ENCODE measurements at places on chromosomes 13 and 19. TPM values are rescaled to one million over a fixed set of nuclear protein-coding genes. Genes with fewer than 3 reads are reported as not detected.

Gene ZNF541
- polyA plus RNA-seq: not detected

Gene ZNF433
- 2.8 TPM for polyA plus RNA-seq

Gene CLIP3
- 0.23 TPM for polyA plus RNA-seq

Gene LILRB1
- 24.8 TPM for polyA plus RNA-seq

Gene SHFL
- polyA plus RNA-seq: 63.2 TPM

Gene ZNF439
- 8.7 TPM for polyA plus RNA-seq

Gene GGACT
- 5.8 TPM for polyA plus RNA-seq

Gene BAX
- 101 TPM for polyA plus RNA-seq

Gene SLC25A23
- polyA plus RNA-seq: 28.2 TPM

Gene SLITRK1
- polyA plus RNA-seq: not detected

Gene CGB7
- not detected for polyA plus RNA-seq

Gene ZNF441
- polyA plus RNA-seq: 9.3 TPM

Gene DIAPH3
- not detected for polyA plus RNA-seq

Gene ZNF525
- 12.4 TPM for polyA plus RNA-seq

Gene OR7A10
- polyA plus RNA-seq: not detected

Gene ZNF440
- polyA plus RNA-seq: 1.7 TPM

Measured in IgD-negative memory B cell (primary cell).